ENCODE measurements at places on chromosomes 5 and 9.
A peak's percentile ranks its signal among the peaks of the same experiment; 100 is the strongest.

GRCh38 chr5:126948011-126948355 is 82.4 kb downstream of the MARCHF3 start:
- DNase-seq, result no peak

DNA sequence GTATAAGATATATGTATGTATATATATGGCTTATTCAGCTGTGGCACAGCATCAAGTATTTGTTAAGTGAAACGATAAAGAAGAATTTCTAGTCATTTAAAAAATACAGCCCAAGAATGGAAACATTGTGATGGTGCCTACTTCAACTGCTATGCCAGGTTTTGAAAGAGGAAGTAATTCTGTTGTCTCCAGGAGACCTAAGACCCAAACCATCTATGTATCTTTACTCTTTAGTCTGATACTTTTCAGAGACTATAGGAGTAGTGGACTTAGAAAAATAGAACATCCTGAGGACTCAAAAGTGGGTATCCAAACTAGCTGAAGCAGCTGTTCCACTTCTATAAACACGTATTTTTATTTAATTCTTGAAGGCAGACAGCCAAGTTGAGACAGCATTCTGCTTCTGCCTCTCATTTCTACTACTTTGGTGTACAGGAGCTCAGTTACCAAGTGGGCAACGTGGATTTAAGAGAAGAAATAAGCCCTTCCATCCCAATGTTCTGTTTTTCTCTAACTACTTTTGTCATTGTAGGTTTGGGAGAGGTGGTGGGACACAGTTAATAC is 110.7 kb downstream of the RPS23 start:
- DNase-seq, result no peak

DNA sequence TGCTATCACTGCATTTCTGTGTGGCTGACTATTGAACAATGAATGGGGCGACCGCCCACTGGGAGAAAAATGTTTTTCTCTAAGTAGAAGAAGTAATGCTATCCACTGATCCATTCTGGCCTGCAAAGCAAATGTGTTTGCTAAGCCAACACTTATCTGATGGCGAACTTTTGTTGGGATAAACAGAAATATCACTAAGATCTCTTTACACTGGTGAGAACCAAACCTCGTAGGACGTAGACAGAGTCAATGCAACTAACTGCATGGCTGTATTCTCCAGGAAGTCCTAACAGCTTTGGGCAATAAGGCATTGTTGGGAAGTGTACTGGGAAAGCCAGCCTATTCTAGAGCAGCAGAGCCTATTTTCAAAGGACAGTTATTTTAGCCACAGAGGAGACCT is 77.7 kb downstream of the ANKH start:
- DNase-seq, result no peak

GRCh38 chr5:72166070-72166979 is 59.0 kb downstream of the MAP1B start:
- DNase-seq, result no peak

DNA sequence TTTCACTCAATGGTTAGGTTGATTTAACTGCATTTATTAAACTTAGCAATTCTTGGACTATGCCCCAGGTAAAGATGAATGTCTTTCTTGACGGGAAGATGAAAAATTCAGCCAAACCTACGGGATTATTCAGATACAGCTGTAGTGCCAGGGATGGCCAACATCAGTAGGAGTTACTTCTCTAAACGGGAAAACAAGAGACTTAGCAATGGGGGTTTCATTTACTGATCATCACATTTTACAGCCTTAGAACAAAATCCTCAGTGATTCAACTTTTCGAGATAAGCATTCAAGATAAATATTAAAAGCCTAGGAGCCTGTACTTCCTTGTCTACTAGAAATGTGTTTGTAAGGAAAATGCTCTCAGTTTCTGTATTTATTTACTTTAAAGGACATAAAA is 46.1 kb downstream of the S1PR3 start:
- no peak for DNase-seq

GRCh38 chr5:40416588-40416987 is 263.1 kb upstream of the PTGER4 start:
- DNase-seq, result no peak

DNA sequence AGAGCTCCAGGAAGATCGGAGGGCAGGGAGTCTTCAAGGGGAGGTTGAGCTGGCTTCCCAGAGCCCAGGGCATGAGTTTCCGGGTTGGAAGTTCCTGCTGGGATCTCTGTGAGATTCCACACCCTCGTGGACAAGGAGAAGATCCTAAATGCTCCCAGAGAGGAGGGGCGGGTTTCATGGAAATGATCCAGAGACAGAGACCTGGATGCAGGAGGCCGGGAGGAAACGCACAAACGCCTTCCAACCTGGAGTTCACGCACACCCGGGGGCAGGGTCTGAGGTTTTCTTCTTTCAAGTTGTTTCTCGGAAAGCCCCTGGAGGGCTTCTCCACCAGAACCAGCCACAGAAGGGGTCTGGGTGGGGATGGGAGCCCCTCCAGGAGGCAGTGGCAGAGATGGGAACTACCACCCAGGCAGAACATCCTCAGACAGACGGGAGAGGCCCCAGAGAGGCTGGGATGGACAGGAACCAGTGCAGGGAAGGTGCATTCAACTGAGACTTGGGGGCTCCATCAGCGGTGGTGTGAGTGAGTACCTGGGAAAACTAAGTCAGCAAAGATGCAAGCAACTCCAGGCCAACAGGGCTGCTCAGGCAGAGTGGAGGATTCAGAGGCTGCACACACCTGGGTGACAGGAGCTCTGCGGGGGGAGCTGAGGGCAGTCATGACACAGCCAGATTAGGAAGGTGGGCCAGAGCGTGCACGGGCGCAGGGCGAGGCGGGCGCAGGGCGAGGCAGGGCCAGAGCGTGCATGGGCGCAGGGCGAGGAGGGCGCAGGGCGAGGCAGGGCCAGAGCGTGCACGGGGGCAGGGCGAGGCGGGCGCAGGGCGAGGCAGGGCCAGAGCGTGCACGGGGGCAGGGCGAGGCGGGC is 52.1 kb upstream of the EXOC3 start:
- no peak for DNase-seq

DNA sequence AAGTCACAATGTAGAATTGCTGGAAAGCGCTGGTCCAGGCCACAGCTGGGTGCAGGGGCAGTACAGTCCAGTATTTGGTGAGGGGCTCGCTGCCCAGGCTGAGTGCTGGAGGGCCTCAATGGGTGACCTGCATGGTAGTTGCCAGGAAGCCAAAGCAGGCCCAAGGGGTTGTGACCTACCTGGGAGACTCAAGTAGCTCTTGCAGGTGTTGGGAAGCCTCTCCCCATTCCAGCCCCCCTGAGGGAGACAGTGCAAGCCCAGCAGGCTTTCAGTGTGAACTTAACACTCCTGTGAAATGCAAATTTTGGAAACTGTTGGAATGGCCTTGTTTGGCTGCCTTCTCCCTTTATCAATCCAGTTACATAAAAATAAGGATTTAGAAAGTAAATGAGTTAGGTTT is 13.9 kb downstream of the KDM4C start:
- no peak for DNase-seq

GRCh38 chr5:79493596-79494345 is 20.2 kb downstream of the HOMER1 start:
- DNase-seq, result no peak

DNA sequence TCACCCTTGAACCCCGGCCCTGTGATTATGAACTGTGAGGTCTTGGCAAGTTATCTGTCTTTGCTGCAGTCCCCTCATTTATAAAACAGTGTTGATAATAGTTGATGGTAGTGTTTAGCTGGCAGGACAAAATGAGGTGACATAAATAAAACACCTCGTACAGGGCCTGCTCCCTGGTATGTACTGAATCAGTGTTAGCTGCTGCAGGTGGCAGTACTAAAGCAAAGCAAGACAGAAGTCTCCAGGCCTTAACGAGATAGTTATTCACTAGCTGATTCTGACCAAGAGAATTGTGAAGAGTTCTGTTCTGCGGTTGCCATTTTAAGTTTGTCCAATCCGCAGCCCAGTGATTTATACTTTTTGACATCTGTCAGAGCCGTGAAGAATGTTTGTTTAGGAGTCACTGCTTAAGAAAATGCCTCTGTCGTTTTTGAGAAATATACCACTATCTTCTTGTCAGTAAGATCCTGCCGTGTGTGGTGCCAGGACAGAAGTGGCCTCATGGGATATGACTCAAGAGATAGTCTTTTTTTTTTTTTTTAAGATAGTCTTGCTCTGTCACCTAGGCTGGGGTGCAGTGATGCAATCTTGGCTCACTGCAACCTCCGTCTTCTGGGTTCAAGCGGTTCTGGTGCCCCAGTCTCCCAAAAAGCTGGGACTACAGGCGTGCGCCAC is 75.9 kb downstream of the KDM4C start:
- DNase-seq, result no peak

DNA sequence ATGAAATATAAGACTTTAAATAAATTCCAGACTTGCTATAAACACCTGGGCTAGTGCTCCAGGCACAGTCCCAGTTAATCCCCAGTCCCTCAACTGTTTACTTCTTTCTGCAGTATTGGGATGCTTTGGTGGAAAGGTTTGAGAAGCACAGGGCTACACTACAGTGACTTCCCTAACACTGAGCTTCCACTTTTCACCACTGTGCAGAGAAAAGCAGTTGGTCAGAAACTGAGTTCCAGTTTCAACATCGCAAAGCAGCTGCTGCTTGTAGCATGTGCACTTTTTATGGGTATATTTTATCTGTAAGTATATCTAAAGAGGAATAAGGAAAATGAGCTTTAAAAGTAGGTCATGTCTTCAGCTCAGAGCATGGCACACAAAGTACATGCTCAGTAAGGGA is 339.7 kb downstream of the NTRK2 start:
- no peak for DNase-seq

- no peak for DNase-seq
Measured at GRCh38 chr5:141743866-141744272, 61.8 kb upstream of the ARAP3 start.

GRCh38 chr5:56673171-56673570 is 142.2 kb upstream of the MAP3K1 start:
- DNase-seq, result no peak

DNA sequence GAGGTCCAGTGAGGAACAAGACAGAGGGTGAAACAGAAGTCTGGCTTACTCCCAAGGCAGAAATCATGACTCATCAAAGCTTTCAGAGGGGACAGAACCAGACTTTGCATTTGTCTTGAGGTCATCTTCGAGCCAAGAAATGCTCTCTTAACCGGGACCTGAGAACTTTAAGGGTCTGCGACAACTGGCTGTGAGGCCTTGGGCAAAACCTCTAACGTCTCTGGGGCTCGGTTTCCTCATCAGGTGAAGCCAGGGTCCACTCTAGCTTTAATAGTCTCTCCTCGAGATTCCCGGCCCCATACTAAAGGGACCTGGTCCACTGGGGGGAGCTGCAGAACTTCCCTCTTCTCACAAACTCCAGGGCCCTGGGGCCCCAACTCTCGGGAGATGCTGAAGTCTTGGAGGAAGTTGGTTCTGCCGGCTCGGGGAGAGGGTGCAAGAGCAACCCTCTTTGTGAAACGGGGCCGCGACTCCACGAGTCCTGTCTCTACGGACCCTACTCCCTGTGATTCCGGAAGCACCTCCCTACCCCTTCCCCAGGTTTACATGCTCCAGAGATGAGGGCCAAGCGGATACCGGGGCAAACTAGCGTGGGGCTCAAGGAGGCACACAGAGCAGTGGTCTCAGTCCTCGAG is 2.6 kb downstream of the GLIS3 start:
- peak; percentile 8 for DNase-seq

DNA sequence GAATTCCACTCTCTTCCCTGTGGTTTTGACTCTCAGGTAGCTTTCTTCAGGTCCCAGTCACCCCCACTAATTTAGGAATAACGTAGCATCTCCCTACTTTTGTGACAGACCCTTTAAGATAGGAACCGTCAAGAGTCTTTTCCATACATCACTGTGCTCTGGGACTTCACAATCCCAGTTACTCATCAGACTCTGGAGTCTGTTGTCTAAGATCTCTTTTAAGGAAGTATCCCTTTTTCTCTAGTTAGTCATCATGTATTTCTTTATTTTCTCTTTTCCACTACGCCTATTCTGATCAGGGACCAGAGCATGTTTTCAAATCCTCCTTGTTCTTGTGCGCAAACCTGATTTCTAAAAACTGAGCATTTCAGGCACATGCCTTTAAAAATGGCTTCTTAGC is 143.0 kb downstream of the GOLPH3 start:
- no peak for DNase-seq

- no peak for DNase-seq
Measured at GRCh38 chr5:92421942-92422341, 1038.8 kb upstream of the ARRDC3 start.

DNA sequence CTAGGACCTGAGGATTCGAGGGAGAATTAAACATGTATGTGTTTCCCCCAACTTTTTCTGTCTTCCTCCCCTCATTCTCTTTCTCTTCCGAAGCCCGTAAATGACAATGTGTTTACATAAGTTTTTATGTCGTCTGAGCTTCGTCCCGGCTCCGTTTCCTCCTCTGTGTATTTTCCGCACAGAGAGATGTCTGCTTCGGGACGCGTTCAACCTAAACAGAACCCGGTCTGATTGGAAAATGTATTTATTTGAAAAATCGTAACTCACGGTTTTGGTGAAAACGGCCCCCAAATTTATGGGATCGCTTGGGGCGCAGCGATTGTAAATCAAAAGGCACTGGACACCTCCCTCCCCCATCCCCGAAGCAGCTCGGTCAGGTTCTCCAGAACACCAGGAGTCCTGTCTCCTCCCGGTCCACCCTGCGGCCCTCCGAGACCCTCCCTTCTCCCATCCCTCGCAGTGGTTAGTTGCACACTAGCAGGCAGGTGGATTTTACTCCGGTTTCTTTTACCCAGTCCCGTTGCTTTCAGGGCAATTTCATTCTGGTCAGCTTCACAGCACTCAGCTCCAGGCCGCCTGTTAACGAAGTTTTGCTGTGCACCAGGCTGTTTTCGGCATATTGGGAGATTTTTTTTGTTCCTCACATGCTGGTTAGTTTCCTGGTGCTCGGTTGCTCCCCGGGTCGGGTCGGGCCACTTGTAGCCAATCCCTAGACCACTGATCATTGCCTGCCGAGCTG is 5.8 kb upstream of the HAND1 start:
- DNase-seq, result no peak

DNA sequence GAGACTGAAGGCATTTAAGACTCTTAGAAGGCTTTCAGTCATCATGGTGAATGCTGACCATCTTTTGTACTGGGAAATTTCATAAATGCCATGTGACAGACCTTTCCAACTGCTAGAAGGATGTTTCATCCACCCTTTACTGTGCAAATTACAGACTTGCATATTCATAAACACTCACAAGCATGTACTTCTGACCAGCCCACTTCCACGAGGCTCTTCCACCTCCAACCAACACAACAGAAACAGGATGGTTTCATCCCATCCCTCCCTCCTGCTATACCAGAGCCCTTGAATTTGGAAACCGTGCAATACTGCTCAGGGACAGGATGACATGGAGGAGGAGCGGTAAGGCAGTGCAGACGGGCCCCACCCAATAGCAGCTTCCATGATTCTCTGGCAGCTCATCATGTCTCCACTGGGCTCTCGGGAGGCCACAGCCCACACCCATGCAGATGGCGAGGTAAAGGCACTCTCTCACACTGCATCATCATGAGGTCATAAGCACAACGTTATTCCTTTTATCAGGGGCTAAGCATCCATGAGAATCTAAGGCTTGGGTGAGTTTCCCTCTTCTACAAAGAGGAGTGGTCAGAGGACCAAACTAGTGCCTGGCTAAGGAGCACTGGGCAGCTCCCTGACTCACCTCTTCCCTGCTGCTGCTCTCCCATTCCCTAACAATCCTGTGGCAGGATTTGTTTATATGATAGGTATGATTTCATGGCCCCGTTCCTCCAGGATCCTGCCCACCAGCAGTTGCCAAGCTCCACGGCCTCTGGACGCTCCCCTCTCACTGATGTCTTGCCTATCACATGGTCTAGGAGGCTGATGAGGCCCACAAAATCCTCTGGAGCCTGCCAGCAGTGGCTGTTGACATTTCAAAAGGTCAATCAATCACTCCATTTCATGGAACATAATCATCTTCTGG is 94.4 kb upstream of the FSTL4 start:
- no peak for DNase-seq

Measured in CD4-positive, alpha-beta T cell treated with Interleukin-17A for 1 hour (primary cell).